ENCODE measurements at places on chromosomes 5 and 9.

GRCh38 chr9:85258823-85259370 is 482.9 kb downstream of the AGTPBP1 start:
- peak; percentile 71 for DNase-seq

- DNase-seq, result no peak
Measured at GRCh38 chr5:95130941-95131340, 154.0 kb downstream of the MCTP1 start.

GRCh38 chr5:179273073-179273435 is 72.2 kb downstream of the ADAMTS2 start:
- DNase-seq, result no peak

GRCh38 chr9:133120501-133121197 is 391 bp downstream of the RALGDS start:
- no peak for DNase-seq

DNA sequence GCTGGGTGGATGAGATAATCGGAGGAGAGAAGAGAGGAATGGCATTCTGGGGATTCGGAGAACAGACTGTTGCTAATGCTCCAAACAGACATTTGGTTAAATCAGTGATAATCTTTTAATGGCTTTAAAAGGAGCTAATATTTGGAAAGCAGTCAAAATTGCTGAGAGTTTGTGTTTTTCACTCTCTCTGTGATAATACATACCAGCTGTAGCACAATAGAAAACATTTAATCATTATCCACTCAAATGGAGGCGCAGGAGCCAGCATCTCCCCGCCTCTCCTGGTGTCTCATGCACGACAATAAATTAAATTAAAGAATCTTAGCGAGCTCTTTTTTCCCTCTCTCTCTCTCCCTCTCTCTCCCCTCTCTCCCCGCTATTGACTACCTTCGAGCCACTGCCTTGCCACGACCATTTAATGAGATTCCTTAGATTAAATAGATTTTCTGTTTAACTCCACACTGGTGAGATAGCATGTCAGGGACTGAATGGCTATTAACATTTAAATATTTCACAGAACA is 268.6 kb upstream of the MVB12B start:
- no peak for DNase-seq

DNA sequence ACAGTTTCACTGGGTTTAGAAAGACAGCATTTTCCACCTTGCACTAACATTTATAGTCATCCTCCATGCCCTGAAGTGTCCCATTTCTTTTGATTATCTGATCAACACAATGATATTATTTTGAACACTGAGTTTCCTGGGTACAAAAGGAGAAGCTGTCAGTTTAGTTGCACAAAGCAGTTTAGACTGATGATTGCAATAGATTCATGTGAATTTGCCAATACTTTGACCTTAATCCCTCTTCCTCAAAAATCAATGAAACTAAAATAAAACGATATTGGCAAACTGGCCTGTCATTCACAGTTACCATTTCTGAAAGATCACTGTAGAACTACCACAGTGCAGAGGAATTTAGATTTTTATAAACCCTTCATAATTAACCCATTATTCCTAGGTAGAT is 34.2 kb upstream of the RASGRF2 start:
- DNase-seq, result no peak

DNA sequence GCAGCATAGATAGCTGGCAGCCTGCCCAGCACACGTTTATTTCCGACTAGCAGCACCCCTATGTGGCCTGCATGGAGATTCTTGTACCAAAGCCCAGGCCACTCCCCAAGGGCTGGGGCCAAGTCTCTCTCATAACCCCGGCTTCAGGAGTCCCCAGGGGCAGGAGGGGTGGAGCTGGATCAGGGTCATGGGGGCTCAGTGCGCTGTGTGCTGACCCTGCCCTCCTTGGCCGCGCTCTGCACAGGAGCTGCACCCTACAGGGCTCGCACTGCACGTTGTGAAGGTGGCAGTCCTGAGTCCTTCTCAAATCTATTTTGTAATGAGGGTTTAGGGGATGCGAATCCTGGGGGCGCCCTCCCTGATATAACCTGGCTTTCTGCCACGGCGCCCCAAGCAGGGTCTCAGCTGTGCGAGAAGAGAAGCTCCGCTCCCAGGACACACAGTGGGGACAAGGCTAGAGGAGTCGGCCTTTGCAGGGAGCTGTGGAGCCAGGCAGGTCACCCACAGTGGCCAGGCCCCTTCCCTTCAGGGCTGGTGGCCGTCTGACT is 28.6 kb downstream of the NKD2 start:
- DNase-seq, result peak; percentile 22

GRCh38 chr9:134547161-134548100 is 94.2 kb upstream of the COL5A1 start:
- DNase-seq, result no peak

Measured in NCI-H510A treated with DMSO at 0.1 percent for 48 hours (cell line).